ENCODE measurements at places on chromosomes 13 and 19. TPM values are rescaled to one million over a fixed set of nuclear protein-coding genes. Genes with fewer than 3 reads are reported as not detected.
A peak's percentile ranks its signal among the peaks of the same experiment; 100 is the strongest.

GRCh38 chr19:49474542-49474924, 518 bp downstream of the FLT3LG start:
- DNase-seq, result no peak

ELSPBP1 gene
- not detected for total RNA-seq

DNA sequence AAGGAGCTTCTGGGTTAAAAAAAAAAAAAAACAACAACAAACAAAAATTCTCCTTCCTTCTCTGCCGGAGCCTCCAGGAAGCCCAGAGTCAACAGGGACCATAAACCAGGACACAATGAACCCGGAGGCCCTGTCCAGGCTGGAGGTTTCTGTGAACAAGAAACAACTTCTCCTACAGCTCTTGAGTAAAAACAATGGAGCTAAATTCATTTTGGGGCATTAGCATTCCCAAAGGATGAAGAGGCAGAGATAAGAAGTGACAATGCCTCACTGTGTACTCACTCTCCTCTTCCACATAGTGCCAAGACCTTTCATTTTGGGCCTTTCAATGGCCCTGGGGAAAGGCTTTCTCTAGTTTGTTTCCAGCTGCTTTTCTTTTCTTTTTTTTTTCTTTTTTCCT, 9.0 kb downstream of the RHPN2 start:
- DNase-seq, result no peak

- DNase-seq, result no peak
Measured at GRCh38 chr19:48415395-48415794, 21.9 kb downstream of the GRIN2D start.

KLF5 gene
- total RNA-seq, result 73.9 TPM

HPN gene
- total RNA-seq, result not detected

DNA sequence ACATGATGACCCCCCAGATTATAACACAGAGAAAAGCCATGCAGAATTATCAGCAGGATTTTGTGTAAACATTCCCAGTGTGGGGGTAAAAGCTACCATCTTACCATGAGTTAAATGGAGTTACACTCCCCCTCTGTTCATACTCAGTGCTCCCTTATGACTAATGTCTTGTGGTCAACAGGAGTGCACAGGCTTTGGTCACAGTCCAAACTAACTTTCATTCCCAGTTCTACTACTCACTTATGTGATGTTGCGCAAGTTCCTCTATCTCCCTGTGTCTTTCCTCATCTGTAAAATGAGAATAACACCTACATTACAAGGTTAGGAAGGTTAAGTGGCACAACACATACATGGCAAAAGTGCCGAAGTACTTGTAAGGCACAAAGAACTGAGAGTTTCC, 277.9 kb downstream of the RBM26 start:
- peak; percentile 15 for DNase-seq

USHBP1 gene
- total RNA-seq, result not detected

DNA sequence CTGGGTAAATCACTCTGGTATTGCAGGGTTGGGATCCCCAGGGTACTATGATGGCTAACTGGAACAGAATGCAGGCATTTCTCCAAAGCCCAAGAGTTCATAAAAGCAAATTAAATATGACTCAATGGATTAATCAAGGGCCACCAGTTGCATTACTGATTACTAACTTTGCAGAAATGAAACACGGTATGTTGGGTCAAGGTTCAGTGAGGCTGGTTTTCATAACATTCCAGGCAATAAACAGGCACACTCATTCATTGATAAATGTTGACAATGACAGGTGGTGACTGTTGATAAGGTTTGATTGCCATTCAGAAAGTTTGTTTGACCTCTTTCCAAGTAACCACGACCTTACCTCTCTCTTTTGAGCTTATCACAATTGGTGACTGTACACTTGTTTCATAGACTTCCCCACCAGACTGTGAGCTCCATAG, 506 bp upstream of the AP1M1 start:
- DNase-seq, result peak; percentile 40

METTL21C gene
- total RNA-seq, result not detected

NDUFA3 gene
- 53.7 TPM for total RNA-seq

DNA sequence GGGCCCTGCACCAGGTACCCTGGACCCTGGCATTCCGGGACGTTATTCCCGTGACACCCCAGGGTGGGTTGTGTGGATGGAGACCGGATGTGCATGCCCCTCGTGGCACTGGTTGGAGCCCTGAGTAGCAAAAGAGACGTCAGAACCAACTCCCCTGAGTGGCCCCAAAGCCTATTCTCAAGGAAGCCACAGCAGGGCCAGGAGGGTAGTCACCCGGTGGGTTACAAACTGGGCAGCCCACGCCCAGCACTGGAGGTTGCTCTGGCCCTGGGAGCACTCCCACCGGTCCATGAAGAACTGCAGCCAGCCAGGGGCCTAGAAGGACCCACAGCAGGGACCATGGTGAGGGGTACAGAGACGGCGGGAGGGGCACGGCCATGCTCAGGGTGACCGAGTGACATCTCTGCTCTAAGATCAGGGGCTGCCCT, 7.5 kb downstream of the KLF16 start:
- peak; percentile 56 for DNase-seq

- DNase-seq, result no peak
Measured at GRCh38 chr19:13613447-13613846, 107.2 kb upstream of the CACNA1A start.

ATXN8OS gene
- total RNA-seq, result not detected

- no peak for DNase-seq
Measured at GRCh38 chr13:52847682-52848432, 583 bp downstream of the PCDH8 start.

GRCh38 chr19:43465468-43466120, at the start of gene LYPD3:
Gene LYPD3, minus strand, starts transcription at chr19:43465608. Its CDS starts 37 bp downstream, at chr19:43465571.
- DNase-seq, result no peak

DNA sequence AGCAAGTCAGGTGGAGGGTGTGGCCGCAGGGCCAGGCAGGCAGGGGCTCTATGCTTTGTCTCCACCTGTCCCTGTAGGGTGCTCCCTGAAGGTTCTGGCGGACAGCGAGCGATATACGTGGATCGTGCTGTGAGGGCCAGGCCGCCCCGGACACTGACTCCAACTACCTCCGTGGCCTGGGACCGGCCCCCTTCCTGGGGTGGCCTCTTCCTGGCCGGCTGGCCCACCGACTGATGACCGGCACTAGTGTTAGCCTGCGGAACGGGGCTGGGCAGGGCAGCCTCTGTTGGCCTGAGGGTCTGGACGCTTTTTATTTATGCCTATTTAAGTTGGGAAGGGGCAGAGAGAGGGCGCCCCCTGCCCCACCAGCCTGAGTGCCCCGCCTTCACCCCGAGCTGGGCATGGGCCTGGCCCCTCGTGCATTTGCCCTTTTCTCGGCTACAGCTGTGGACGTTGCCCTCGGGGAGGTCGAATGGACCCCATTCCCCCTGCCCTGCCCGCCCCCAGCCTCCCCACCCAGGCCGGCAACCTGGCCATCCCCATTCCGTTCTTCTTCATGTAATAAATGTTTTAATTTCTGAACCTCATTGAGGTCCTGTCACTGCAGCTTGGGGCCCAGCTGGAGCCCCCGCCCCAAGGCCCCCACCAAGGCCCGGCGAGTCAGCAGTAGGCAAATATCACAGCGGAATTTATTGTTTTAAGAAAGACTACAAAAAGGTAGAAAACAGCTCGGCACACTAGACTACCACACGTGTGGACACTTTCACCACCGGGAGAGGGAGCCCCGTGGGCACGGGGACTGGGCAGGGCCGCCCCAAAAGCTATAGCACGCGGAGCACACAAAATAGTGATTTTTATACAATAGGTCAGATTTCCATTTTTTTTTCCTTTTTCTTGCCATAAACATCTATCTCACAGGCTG, 8.8 kb downstream of the DCAF15 start:
- DNase-seq, result no peak

NDFIP2 gene
- 31.7 TPM for total RNA-seq

TEAD2 gene
- total RNA-seq, result 45.3 TPM

DNA sequence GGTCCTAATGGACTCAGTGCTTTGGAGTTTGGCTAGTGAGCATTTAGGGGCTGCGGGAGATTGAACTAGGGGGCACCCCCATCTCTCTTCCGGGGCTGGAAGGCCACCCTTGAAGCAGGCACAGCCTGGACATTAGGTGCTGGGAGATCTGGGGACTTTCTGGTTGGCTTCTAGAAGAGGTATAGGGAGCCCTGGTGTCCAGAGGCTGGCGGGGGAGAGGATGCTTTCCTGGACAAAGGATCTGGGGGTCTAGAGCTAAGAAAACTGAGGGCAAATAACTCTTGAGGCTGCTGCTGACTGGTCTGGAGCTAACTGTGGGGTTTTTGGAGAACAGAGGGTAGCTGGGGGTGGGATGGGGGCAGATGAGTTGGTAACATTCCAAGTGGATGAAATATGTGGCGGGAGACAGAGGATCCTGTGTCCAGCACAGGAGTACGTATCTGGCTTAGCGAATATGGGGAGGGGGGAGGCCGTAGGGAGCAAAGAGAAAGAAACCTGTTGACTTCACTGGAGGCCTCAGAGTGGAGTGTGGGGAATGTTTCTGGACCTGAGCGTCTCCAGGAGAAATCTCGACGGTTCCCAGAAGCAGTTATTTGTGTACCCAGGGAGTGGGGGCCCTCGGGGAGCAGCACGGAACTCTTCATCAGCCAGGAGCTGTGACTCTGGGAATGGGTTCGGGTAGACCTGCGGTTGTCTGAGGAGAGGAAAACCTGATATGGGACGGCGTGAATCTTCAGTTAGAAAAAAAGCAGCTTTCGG, 1.4 kb downstream of the HNRNPUL1 start:
- DNase-seq, result peak; percentile 35

GRCh38 chr19:19816679-19817078, 4.9 kb downstream of the ZNF506 start:
- no peak for DNase-seq

GRCh38 chr13:75347925-75348324, 134.0 kb downstream of the TBC1D4 start:
- no peak for DNase-seq

ZNF530 gene
- 9.0 TPM for total RNA-seq

ZNF626 gene
- total RNA-seq, result 45.9 TPM

- DNase-seq, result peak; percentile 68
Measured at GRCh38 chr19:4567584-4568071, 8.1 kb upstream of the SEMA6B start.

GRCh38 chr19:35533822-35534392, 651 bp downstream of the GAPDHS start:
- DNase-seq, result no peak

- DNase-seq, result no peak
Measured at GRCh38 chr13:106570299-106570852, 2.4 kb upstream of the ARGLU1 start.

NOTCH3 gene
- 159 TPM for total RNA-seq

DNA sequence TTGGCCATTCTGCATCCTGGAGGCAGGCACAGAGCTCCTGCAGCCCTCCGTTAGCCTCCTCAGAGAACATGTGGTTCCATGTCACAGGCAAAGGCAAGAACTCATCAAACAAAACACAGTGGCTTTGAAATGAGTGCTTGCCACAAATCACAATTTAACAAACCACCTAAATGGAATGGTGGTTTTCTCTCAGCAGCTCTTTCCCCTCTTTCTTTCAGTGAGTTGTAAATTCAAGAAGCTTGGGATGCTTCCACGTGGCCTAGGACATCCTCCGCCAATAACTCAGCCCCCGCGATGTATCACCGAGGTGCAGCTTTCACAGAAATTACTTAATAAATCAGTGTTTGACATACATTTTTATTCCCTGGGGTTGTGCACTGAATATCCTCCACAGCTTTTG, 65.4 kb upstream of the RFC3 start:
- no peak for DNase-seq
